ENCODE measurements at places on chromosomes 2 and 18.

- no peak for DNase-seq
These were observed 739 bp downstream of the PKDCC start for GRCh38 chr2:42048299-42049220.

DNA sequence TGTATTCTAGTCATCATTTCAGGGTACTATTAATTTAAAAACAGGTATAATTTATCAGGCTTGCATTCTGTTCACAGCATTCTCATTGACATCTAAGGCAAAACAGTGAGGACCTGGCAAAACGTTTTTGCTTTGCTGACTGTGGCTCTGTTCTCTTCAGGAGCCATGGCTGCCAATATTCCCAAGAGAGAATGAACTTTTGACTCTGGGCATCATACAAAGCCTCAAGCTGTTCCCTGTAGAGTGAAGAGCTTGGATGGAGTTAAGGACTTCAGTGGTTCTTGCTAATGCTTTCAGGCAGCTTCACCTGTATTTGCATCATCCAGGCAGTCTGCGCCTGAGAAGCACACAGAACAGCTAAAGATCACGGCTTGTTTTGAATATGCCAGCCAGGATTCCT is 65.9 kb upstream of the CAVIN2 start:
- no peak for DNase-seq

GRCh38 chr2:144935736-144936135 is 415.8 kb upstream of the ZEB2 start:
- no peak for DNase-seq

- DNase-seq: no peak
These were observed 13.0 kb upstream of the ARHGAP25 start for GRCh38 chr2:68721482-68722101.

- no peak for DNase-seq
These were observed 33.0 kb upstream of the IER3IP1 start for GRCh38 chr18:47209171-47209570.

DNA sequence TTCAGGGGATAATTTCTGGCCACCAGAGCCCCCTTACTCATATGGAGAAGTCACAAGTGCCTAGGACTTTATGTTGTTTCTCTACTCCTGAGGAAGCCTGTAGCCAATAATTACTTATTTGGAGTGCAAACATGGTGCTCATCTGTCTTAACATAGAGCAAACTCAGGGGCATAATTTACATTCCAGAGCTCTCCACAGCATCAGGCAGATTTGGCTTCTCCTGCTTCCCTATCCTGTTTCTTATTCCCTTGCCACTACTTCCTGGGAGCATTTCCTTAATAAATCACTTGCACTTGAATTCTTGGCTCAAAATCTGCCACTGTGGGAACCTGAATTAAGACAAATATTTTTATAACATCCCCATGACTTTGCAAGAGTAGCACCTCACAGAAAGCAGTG is 960.9 kb downstream of the SOCS6 start:
- DNase-seq: no peak

DNA sequence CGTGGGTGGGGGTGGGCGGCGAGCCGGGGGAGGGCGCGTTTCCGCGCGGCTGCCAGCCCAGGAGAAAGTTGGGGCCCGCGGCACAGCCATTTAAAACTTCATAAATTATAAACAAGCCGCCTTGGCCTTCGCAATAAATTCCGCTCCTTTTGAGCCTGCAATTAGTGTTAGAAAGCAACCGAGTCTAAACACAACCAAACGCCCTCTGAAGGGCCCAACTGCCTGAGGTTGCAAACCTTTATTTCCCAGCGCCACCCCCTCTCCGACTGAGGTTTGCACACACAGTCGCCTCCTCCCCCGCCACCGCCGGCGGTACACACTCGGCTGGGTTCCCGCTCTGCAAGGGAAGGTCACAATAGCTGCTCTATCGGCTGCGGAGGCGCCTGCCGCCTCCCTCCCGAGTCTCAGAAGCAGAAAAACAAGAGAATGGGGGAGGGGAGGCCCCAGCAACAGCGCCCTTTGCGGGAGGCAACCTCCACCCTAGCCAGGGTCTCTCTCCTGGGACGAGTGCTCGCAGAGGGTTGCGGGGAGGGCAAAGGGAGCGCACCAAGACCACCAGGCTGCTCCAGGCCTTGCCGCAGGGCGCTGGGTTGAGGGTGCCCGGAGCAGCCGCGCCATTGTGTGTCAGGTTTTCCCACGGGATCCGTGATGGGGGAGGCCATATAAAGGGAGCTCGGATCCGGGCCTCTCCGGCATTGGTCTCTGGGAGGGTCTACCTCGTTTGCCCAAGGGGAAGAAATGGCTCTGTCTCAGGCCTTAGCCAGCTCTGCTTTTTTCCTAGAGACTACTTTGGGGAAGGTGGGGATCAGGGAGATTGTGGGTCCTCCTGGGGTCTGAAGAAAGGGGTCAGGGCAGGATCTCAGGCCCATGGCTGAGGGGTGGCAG is 13.4 kb upstream of the HOXD1 start:
- DNase-seq: no peak

DNA sequence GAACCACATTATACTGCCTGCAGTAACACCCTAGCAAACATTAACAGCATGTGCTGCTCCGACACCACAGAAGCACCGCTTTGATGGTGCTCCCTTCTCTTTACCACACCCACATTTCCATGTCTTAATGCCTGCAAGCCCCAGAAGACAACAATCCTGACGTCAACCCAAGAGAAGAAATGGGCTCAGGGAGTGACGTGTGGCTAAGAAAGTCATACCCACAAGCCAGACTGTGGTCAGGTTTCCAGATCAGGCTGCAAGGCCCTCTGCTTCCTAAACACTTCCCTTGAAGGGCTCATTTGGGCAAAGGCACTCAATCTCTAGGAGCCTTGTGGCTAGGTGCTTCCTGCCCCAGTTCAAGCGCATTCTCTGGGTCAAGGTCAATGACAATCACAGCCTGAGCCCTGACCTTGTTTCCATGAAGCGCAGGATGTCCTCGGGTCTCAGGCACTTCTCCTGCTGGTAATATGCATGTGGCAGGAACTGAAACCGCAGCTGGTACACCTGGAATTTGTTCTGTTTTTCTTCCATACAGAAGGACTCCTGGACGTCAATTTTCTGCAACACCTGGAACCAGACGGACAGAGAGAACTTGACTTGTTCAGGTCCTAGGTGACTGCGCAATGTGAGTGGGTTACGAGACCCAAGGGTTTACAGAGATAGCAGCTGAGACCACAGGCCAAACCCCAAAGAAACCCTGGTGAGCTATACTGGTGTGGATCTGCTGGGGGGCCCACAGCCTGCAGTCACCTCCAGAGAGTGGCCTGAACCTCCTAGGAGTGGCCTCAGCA is 67.2 kb downstream of the POLR1A start:
- DNase-seq: peak; percentile 78

GRCh38 chr2:175350105-175350504 is 168.6 kb upstream of the ATP5MC3 start:
- DNase-seq: no peak

- DNase-seq: peak; percentile 18
These were observed 210.9 kb upstream of the SMAD7 start for GRCh38 chr18:49161627-49162026.

- DNase-seq: no peak
These were observed 2.9 kb upstream of the DLX2 start for GRCh38 chr2:172105471-172106107.

DNA sequence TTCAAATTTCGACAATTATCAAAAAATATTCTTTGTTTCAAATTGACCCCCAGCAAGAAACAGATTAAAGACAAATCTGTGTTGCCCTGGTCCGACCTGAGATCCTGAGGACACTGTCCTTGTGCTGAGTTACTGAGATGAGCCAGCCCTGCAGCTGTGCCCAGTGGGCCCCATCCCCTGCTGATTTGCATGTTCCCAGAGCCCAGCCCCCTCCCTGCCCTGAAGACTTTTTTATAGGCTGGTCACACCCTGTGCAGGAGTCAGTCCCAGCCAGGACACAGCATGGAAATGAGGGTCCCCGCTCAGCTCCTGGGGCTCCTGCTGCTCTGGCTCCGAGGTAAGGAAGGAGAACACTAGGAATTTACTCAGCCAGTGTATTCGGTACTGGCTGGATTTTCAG is 31.4 kb upstream of the ZNG1B start:
- DNase-seq: no peak

DNA sequence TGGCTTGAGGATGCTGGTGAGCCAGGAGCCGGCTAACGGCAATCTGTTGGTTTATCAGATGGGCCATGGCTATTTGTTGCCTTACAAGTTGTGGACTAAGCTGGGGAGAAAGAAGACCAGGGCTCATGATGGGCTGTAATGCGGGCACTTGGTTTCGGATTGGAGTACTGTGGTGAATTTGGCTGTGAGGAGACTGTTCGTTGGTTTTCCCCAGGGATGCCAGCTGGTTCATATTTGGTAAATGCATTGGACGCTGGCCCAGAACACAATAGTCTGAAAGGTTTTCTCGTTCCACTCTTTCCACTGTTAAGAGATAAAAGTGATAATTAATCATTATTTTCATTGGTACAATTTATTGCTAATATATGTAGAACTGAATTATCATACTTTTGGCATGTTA is 108.9 kb downstream of the SATB2 start:
- DNase-seq: no peak

DNA sequence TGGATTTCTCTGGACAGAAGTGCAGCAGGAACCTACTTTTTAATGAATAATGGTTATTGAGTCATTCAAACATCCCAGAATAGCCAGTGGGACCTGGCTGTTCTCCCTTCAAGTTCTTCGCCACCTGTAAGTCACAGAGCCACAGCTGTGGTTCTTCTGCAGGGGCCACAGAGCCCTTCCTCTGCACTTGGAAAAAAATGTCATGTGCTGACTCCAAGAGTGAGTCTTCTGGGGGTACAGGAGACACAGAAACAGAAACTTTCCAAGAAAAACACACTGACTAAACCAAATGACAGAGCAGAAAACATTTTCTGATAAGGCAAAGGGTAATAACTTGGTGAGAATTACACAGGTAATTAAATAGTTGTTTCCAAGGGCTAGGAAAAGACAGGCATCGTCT is 68.7 kb upstream of the FN1 start:
- DNase-seq: no peak

DNA sequence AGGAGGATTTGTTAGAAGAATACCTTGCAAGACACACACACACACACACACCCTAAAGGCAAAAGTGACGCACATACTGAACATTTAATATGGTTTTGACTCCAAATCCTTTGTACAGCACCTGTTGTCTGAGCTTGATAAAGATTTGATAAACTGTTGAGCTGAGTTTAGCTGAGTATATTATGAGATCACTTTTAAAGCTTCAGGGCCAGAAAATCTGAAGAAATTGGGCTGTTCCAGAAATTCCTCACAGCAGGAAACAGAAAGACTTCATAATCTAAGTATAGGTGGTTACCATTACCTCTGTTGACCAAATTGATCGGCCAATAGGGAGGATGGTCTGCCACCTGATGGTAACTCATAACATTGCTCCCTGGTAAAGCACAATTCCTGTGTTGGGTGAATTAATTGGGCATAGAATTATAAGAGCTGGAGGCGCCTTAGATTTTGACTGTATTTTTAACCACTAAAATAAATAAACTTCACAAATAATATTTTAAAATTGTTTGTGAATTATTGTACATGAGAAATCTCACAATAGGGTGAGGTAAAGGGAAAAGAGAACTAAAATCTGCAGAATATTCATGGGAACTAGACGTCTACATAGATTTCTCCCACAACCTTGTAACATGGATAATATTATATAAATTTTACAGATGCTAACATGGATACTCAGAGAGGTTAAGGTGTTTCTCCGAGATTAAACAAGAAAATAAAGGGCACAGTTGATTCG is 21.8 kb upstream of the RPIA start:
- DNase-seq: no peak

- DNase-seq: no peak
These were observed 60.6 kb downstream of the CAB39 start for GRCh38 chr2:230773039-230773773.

- no peak for DNase-seq
These were observed 8.4 kb downstream of the GRP start for GRCh38 chr18:59228351-59228750.

DNA sequence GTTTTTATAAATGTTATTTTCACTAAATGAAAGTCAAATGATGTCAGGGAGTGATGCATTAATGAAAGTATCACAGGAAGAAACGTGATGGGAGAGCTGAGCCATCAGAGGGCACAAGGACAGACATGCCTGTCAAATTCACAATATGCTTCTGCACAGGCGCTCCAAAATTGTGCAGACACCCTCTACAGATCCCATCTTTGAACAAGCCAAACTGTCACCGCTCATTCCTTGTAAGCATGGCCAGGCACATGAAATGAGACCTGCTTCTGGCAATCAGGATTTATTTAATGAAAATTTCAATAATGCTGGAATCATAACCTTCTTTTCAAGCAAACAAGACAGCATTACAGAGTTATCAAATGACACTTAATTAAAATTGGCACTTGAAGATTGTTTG is 20.4 kb upstream of the FSHR start:
- DNase-seq: no peak

DNA sequence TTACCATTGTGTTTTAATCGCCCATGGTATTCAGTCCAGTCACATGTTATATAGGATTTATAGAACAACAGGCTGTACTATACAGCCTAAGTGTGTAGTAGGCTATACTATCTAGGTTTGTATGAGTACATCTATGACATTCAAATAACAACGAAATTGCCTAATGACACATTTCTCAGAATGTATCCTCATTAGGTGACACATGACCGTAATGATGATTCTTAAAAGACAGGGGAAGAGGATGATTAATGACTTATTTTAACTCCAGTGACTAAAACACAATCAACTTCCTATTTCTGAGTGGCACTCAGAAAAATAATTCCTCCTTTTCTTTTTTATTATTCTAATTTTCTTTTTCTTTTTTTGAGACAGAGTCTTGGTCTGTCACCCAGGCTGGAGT is 63.0 kb upstream of the ACSL3 start:
- DNase-seq: no peak

All from GDM1 (cell line).